ENCODE measurements at places on chromosomes 7 and 10.

GRCh38 chr7:115099906-115100305 is 178.0 kb downstream of the MDFIC start:
- DNase-seq = no peak

DNA sequence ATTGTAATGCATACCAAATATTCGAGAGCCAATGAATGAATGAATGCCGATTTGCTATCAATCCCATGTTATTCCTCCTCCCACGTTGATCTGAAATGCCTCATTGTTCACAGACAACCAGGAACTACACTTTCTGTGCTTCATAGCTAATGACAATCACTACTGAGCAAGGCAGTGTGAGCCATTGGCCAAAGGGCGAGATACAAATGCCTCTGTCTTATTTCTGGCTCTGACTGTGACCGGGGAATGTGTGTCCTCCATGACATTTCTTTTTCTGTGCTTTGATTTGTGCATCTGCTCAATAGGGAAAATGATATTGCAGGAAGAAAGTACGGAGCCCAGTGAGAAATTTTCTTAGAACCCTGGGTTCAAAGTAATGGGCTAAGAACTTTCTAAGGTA is 217.1 kb downstream of the CXCL12 start:
- no peak for DNase-seq

GRCh38 chr10:61987537-61987936 is 86.0 kb downstream of the ARID5B start:
- no peak for DNase-seq

DNA sequence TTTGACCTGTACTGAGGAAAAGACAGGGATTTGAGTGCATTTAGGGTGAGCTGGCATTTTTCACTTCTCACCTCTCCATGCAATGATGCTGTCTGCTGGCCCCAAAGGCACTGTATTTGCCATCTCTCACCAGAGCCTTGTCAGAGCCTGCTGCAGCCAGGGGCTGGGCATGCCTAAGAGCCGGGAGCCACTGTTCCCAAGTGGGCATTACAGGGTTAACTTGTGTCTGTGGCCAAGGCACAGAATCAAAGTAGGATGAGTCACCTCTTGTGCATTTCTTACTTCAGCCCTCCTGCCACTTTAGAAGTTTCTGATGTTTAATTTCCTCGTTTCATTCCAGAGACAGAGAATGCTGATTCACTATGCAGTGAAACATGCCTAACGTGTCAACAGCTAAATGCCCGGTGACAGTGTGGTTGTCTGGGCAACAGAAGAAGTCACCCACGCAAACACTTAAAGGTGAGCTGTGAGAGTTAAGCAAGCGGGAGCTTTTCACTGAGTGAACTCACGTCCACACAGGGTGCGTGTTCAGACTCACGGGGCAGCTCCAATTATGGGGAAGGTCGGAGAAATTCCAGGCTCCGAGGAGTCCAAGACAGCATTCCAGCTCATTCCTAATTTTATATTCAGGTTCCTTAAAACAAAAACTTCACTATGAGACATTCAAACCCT is 57.1 kb upstream of the IGFBP3 start:
- DNase-seq = no peak

DNA sequence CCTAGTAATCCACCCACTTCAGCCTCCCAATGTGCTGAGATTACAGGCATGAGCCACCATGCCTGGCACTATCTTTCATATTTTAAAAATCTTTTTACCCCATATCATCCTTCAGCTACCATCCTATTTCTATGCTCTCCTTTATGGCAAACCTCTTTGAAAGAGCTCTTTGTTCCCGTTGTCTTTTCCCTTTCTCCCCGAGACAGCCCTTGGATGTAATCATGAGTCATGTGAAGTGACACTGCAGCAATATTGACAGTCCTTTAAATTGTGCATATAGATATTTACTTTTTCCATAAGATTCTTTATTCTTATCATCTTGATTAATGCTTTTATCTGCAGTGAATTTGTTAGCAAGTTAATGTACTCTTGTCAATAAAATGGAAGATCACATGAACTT is 286.6 kb downstream of the ANKRD7 start:
- DNase-seq = no peak

DNA sequence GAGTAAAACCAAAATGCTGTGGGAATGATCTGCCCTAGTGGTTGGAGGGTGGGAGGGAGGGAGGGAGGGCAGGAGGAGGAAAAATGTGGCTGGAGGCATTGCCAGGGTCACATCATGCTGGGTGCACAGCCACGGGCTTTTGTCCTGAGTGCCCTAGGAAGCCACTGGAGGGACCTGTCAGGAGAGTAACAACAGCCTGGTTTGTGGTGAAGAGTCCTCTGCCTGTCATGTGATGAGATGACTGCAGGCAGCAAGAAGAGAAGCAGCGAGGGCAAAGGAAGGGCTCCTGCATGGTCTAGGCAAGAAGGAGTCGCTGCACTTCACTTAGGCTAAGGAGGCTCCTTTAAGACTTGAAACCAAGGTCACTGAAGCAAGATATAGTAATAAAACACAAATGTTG is 65.6 kb downstream of the PKD1L1 start:
- DNase-seq = no peak

DNA sequence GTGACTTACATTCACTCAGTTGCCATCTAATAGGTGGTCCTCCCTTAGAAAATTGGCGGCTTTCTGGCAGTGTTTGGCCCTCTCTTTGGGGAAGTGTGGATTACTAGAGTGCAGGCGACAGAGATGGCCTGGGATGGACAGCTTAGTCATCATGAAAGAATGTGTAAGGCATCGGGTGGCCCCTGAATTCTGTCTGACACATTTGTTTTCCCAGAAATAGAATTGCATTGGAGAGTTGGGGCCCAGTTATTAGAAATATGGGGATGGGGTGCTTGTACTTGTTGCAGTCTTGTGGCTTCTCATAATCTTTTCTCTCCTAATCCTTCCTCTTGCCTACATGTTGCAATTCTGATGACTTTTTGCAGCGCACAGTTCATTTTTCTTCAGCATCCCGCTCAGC is 13.8 kb downstream of the TCF7L2 start:
- DNase-seq = no peak

DNA sequence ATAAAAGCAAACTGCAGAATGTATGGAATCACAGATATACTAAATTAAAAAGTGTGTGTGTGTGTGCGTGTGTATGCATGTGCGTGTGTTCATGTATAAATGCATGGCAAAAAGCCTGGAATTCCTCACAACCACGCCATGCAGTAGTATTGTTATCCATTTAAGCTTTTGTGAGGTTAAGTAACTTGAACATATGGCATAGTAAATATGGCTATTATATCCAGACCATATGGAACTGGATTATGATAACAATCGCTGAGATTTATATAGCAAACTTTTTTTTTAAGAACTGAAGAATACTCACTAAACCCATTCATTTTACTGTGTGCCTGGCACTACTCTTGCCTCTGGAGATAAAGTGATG is 22.3 kb upstream of the NANOS1 start:
- no peak for DNase-seq

DNA sequence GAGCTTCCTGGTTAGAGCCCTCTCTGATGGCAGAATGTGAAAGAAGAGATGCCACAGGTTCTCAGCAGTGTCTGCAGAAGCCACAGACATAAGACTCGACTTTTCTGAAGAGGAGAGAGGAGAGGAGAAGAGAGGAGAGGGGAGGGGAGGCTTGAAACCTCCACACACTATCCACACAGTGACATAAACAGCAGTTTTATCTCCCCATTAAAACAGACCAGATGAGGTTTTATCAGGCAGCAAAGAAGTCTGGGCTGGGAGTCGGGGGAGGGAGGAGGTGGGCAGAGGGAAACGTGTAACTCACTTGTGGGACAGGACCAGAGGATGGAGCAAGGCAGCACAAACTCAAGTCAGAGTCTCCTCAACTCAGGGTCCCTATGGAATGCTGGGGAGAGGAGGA is 76.5 kb downstream of the XPNPEP1 start:
- no peak for DNase-seq

DNA sequence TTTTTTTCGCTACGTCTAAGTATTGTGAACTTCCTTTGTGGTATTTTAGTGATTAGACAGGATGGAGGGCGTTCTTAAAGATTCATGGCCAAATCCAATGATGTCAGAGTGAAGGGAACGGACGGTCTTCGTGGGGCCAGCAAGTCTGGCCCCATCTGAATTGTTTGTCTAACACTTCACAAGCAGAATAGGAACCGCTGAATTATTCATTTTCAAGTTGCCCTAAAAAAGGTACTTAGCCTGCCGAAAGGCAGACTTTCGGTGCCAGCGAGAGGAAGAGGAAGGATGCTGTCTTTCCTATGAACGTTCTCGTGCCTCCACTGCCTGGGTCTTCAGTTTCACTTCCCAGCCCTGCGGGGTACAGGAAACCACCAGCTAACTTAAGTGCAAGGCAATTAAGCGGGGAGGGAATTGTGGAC is 145.7 kb upstream of the SH2B2 start:
- peak; percentile 18 for DNase-seq

DNA sequence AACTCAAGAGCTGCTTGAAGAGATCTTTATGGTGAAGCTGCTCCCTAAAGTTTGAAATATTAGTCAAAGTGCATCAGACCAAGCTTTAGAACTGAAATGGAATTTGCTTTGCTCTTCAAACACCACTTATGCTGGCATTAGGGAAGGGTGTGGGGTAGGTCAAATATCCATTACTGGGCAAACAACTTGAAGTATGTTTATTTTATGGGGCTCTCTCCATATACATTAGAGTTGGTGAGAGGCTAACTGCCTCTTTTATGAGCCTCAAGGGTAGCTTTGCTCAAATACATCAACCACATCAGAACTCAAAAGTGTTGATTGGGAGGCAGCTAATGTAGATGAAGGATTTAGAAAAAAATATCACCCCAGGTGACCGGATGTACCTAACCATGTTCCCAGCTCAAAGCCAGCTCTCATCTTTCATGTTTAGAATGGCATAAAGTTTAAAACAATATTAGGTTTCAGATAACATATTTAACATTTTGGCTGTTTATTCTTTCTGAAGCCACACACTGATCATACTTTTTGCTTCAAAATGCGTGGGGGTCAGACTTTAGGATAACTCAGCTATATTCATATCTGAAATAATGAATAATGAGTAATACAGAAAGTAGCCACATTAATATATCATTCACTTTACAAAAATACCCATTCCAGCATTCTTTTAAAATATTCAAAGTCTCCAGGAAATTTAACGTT is 318.6 kb downstream of the PTEN start:
- no peak for DNase-seq

GRCh38 chr10:48343106-48343505 is 36.6 kb downstream of the MAPK8 start:
- DNase-seq = no peak

DNA sequence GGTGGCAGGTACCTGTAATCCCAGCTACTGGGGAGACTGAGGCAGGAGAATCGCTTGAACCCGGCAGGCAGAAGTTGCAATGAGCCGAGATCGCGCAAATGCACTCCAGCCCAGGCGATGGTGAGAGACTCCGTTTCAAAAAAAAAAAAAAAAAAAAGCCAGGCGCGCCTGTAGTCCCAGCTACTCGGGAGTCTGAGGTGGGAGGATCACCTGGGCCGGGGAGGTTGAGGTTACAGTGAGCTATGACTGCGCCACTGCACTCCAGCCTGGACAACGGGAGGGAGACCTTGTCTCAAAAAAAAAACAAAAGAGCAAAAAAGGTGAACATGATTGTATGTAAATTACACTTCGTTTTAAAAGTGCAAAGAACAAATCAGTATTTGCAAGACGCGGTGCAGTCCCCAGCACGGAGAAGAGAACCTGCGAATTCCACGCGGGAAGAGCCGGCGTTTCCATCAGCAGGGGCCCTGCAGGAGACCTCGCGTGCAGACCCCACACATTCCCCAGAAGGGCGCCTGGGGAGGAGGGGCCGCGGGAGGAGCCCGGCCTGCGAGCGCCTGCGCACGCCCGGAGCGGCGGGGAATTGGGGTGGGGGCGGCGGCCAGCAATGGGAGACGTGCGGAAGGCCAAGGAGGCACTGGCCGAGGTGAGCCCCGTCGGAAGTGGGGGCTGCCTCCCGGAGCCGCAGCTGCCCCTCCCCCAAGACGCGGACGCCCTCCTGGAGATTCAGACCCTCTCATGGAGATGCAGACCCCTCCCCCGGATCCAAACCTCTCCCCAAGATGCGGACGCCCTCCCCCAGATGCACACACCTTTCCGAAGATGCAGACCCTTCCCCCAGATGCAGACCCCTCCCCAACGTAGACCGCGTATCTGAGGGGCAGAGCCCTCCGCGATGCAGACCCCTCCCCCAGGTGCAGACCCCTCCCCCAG is 16.7 kb upstream of the SUN1 start:
- DNase-seq = no peak

- no peak for DNase-seq
Measured at GRCh38 chr7:158126661-158127060, 461.0 kb downstream of the PTPRN2 start.

DNA sequence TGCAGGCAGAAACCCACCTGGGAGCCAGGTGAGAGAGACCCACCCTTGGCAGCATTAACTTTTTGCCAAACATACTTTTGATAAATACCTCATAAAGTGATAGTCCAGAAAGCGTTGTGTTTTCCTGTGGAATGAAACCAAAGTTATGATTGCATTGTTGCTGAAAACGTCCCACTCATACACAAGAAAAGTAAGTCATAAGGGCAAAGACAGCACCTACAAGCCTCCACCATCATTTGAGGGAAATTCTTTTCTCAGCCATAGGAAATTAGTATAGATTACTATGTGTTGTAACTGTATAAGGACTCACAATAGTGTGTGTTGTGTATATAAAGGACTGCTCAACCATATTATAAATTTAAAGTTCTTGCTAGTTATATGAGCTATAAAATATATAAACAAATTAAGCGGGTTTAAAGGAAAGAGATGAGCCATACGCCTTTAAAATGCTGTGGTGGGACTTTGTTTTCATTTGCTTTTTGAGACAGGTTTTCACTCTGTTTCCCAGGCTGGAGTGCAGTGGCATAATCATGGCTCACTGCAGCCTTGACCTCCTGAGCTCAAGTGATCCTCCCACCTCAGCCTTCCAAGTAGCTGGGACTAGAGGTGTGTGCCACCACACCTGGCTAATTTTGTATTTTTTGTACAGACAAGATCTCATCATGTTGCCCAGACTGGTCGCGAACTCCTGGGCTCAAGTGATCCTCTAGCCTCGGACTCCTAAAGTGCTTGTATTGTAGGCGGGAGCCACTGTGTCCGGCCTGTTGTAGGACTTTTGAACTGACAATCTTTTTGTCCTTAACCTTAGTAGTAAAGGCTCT is 160.8 kb downstream of the PKD1L1 start:
- no peak for DNase-seq

DNA sequence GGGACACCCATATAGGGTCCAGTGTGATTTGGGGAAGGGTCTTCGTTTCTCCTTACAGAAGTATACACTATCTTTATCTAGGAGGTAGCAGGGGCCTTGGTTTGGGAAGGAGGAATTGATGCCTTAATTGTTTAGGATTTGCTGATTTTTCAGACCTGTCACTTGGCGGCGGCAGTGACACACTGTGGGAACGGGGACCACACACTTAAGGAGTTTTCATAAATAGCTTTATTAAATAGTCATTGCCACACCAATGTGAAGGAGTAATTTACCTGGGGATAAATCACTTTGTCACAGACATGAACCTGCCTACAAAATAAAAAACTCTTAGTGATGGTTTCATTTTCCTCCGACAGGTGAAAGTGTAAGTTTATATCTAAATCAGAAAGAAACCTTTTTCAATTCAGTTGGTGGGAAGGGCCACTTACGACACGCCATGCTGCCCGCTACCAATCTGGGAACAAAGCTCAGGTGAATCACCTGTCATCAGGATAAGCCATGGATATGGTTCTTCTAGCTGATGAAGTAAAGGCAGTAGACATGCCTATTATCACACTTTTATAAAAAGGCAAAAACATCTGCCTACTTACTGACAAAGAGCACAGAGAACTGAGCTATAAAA is 12.3 kb upstream of the ENO4 start:
- DNase-seq = no peak

GRCh38 chr10:25175527-25176420 is 973 bp downstream of the GPR158 start:
- DNase-seq = no peak

- no peak for DNase-seq
Measured at GRCh38 chr7:84389242-84389641, 194.7 kb upstream of the SEMA3A start.
